IMR-90 (cell line): ENCODE measurements at places on chromosomes 7 and 10. TPM values are rescaled to one million over a fixed set of nuclear protein-coding genes. Genes with fewer than 3 reads are reported as not detected.
A peak's percentile ranks its signal among the peaks of the same experiment; 100 is the strongest.

- H3K4me3 ChIP-seq: no peak overlapping the region
- DNase-seq: no peak
- no peaks in the 10 kb centered on the region for H3K4me1 ChIP-seq
- no peaks in the 10 kb centered on the region for H3K36me3 ChIP-seq
Measured at GRCh38 chr10:71581376-71581775, 138.2 kb downstream of the C10orf105 start.

Gene ELFN1
- 1.6 and 2.2 TPM in 2 replicates for total RNA-seq

GRCh38 chr7:26428571-26428970 is 136.9 kb downstream of the SNX10 start:
- H3K27ac ChIP-seq: no peak overlapping the region
- H3K4me1 ChIP-seq: no peaks in the 10 kb centered on the region
- no peaks in the 10 kb centered on the region for H3K36me3 ChIP-seq
- no peak for DNase-seq
- no peak overlapping the region for H3K4me3 ChIP-seq

DNA sequence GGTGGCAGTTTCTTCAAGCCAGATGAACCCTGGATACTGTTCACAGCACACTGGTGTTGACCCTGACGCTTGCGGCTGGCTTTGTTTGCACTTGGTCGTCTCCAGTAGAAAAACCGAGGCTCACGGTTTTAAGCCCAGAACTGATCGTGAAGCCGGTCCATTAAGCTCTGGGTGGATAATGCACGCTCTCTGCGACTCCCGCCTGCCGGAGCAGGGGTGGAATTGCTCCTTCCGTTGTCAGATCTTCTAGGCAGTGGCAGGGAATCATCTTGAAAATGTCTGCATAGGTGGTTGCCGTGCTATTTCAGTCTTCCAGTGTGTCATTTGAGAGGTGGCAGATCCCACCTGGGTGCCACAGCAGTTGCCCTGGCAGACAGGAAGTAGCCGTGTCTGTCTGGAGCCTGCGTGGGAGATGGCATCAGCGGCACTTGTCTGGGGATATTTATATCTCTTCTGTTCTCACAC is 35.9 kb upstream of the AP5Z1 start:
- no peaks in the 10 kb centered on the region for H3K27me3 ChIP-seq
- H3K4me3 ChIP-seq: no peak overlapping the region
- H3K36me3 ChIP-seq: peaks cover 33% of the 10 kb centered on the region
- DNase-seq: peak; percentile 38

- H3K4me1 ChIP-seq: peaks cover 6% of the 10 kb centered on the region; the same call in 1 of the 2 replicates
- peak; percentile 18 for DNase-seq
- no peak overlapping the region for H3K27ac ChIP-seq
- no peaks in the 10 kb centered on the region for H3K36me3 ChIP-seq
Measured at GRCh38 chr10:28072573-28072972, 73.7 kb upstream of the ODAD2 start.

DNA sequence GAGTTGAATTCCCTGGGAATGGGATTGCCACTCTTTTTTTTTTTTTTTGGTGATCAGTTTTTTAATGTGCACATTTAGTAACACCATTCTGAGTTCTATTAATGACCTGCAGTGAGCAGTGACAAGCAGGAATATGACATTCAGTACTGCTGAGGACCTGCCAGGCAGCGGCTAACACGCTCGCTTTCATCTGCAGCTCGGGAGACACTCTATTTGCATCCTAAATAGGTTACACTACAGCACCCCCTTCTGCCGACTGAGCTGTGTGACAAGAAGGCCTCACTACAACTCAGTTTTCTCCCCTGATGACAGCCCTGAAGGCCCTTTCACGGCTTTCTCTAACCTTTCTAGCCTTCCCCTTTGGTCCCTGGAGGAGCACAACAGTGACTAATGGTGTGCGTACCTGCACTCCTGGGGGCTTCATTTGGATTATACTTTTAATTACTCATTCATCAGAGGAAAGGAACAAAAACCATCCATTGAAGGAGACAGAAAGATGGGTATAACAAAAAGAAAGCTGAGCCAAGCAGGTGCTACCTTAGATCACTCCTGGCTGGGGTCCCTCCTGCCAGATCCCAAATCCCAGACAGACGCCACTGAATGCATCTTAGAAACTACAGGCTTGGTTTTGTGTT is 872.4 kb downstream of the LRMDA start:
- DNase-seq: peak; percentile 71
- no peak overlapping the region for H3K4me3 ChIP-seq
- peaks cover 9% of the 10 kb centered on the region for H3K4me1 ChIP-seq

DNA sequence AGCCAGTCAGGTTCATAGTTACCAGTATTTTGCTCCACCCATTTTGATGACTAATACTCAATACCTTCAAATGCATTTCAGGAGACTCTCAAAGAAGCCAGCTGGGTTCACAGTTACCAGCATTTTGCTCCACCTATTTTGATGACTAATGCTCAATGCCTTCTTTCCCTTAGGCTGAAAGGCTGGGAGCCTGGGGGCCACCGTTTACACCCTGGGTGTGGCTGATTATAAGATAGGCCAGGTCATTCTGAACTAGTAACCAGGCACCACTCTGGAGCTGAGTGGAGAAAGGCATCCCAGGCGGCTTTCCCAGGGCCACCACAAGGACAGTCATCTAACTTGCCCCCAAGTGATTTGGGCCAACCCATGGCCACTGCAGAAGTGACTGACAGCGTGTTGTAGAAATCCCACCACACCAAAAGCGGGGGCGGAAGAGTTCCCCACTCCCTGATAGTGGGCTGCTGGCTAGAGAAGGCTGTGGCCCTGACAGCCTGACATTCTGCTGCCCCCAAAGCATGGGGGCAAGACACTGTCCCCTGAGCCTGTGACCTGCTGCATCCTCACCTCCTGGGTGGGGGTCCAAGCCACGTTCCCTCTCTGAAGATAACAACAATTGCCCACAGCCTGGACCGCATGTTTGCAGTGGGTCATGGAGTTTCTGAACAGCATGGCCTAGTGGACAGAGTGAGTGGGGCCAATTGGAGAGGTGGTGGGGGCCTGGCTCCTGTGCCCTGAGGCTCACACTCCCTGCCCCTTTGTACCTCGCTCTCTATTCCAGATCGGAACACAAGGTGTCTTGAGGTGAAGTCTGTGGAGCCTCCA is 23.0 kb upstream of the ZNF488 start:
- no peak overlapping the region for H3K27ac ChIP-seq
- H3K27me3 ChIP-seq: peaks cover 7% of the 10 kb centered on the region
- peak; percentile 73 for DNase-seq
- peaks cover 26% of the 10 kb centered on the region for H3K4me1 ChIP-seq
- H3K36me3 ChIP-seq: no peaks in the 10 kb centered on the region

Gene MORN4
- 3.2 and 3.3 TPM in 2 replicates for total RNA-seq

GRCh38 chr10:513393-513792 is 176.1 kb downstream of the DIP2C start:
- peaks cover 3% of the 10 kb centered on the region for H3K4me1 ChIP-seq
- H3K4me3 ChIP-seq: no peak overlapping the region
- no peak overlapping the region for H3K27ac ChIP-seq
- DNase-seq: no peak
- peaks cover 4% of the 10 kb centered on the region; the same call in 1 of the 2 replicates for H3K36me3 ChIP-seq

Gene CPXM2
- not detected in 2 replicates for total RNA-seq

- peaks cover 14% of the 10 kb centered on the region for H3K4me1 ChIP-seq
- no peak for DNase-seq
- no peak overlapping the region; the same call in 1 of the 2 replicates for H3K27ac ChIP-seq
- no peaks in the 10 kb centered on the region for H3K27me3 ChIP-seq
Measured at GRCh38 chr10:29470843-29471543, 163.8 kb downstream of the SVIL start.

DNA sequence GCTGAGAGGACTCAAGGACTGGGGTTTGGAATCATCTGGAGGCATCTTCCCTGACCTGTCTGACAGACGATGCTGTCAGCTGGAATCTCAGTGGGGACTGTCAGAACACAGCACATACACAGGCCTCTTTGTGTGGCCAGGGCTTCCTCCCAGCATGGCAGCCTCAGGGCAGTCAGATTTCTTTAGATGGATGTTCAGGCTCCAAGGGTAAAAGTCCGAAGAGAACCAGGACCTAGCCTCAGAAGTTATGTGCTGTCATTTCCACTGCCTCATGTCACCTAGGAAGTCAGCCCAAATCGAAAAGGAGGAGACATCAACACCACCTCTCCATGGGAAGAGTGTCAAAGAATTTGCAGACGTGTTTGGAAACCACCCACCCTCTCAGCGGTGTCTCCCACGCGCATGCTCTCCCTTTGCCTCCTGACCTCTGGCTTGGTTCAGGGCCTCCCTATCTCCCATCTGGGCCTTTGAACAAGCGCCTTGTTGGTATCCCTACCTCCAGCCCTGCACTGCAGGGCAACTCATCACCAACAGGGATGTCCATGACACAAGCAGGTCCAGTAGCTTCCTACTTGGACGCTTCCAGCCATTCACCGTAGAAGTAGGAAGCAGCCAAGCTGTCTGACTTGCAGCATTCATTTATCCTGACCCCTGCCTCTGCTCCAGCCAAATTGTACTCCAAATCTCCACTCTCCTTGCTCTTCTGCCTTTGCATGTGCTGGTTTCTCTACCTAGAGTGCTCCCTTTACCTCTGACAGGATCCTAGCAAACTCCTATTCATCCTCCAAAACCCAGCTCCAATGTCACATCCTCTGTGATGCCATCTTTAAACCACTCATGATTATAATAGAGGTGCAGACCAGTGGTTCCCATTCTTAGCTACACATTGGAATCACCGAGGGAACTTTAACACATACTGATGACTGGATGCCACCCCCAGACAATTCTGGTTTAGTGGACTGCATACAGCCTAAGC is 121.6 kb downstream of the OAT start:
- H3K27me3 ChIP-seq: no peaks in the 10 kb centered on the region
- H3K4me1 ChIP-seq: no peaks in the 10 kb centered on the region
- H3K4me3 ChIP-seq: no peak overlapping the region

DNA sequence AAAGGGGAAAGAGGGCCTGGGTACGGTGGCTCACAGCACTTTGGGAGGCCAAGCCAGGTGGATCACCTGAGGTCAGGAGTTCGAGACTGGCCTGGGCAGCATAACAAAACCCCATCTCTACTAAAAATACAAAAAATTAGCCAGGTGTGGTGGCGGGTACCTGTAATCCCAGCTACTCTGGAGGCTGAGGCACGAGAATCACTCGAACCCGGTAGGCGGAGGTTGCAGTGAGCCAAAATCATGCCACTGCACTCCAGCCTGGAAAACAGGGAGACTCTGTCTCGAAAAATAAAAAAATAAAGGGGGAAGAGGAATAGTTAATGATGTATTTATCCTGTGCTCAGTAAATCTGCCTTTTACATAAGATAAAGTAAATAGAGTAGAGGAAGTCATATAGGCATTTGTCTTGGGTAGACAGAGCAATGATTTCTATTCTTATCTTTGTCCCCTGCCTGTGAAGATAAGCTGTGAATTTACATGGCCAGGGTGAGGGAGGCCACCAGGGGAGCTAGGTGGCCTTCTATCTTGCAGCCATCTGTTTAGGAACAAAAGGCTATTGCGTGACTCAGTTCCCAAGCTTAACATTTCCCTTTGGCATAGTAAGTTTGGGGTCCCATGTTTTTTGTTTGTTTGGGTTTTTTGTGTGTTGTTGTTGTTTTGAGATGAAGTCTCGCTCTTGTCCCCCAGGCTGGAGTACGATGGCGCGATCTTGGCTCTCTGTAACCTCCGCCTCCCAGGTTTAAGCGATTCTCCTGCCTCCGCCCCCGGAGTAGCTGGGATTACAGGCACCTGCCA is 73.2 kb upstream of the GTF2I start:
- H3K27ac ChIP-seq: no peak overlapping the region
- peaks cover 19% of the 10 kb centered on the region for H3K4me1 ChIP-seq
- DNase-seq: no peak
- no peaks in the 10 kb centered on the region for H3K27me3 ChIP-seq
- H3K36me3 ChIP-seq: peaks cover 3% of the 10 kb centered on the region; the same call in 1 of the 2 replicates

GRCh38 chr10:74523199-74523598 is 303.2 kb upstream of the KAT6B start:
- no peak overlapping the region for H3K27ac ChIP-seq
- no peaks in the 10 kb centered on the region for H3K36me3 ChIP-seq
- DNase-seq: no peak
- H3K4me1 ChIP-seq: no peaks in the 10 kb centered on the region
- no peak overlapping the region for H3K4me3 ChIP-seq

Gene PAX4
- total RNA-seq: not detected in 2 replicates

DNA sequence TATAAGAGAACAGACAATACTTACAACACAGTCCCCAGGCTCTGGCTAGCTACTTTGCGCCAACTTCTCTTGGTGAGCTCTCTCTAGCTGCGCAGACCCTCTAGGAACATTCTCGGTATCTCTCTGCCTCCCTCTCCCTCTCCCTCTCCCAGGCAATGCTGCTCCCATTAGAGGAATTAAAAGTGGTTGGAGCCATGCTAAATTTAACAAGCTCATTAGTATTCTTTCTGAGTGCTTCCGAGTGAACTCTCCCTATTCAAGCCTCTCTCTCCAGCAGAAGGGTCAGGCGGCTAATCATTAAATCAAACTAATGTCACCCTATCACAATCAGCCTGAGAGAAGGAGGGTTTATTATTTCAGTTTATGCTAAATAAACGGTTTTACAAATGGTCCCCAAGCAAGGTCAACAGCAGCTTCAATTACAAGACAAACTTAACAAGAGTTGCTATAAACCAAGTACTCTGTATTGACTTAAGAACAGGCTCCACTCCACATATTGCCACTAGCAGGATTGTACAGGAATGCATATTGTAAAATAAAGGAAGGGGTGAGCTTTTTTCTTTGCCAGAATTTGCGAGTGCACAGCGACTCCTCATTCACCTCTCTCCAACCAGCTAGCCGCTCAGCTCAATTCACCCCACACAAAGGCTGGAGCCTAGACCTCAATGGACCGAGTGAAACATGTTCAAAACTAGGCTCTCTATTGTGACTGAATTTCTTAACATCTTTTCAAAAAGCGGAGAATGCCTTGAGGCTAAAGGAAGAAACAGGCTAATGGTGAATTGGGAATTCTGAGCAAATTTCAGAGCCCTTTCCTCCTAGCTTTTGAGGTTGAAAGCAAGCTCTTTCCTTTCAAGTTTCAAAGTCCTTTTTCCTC is 84.4 kb downstream of the GLI3 start:
- peaks cover 9% of the 10 kb centered on the region; the same call in 1 of the 2 replicates for H3K4me1 ChIP-seq
- H3K27ac ChIP-seq: no peak overlapping the region
- peaks cover 2% of the 10 kb centered on the region; the same call in 1 of the 2 replicates for H3K36me3 ChIP-seq
- no peaks in the 10 kb centered on the region for H3K27me3 ChIP-seq
- no peak overlapping the region for H3K4me3 ChIP-seq

GRCh38 chr7:1227814-1228544 is 4.7 kb upstream of the UNCX start:
- peaks cover 2% of the 10 kb centered on the region; the same call in 1 of the 2 replicates for H3K4me1 ChIP-seq
- peaks cover 91% of the 10 kb centered on the region for H3K27me3 ChIP-seq
- H3K36me3 ChIP-seq: no peaks in the 10 kb centered on the region
- no peak overlapping the region for H3K27ac ChIP-seq
- H3K4me3 ChIP-seq: no peak overlapping the region

Gene KCP
- not detected in 2 replicates for total RNA-seq

- no peaks in the 10 kb centered on the region for H3K36me3 ChIP-seq
- H3K27me3 ChIP-seq: no peaks in the 10 kb centered on the region
- peaks cover 9% of the 10 kb centered on the region for H3K4me1 ChIP-seq
- no peak overlapping the region for H3K27ac ChIP-seq
- no peak overlapping the region for H3K4me3 ChIP-seq
Measured at GRCh38 chr7:80140388-80140787, 5.8 kb downstream of the GNAI1 start.

Gene HOXA10
- total RNA-seq: 0.18 and 0.28 TPM in 2 replicates

- no peaks in the 10 kb centered on the region for H3K27me3 ChIP-seq
- peaks cover 2% of the 10 kb centered on the region; the same call in 1 of the 2 replicates for H3K4me1 ChIP-seq
Measured at GRCh38 chr7:5050676-5051075, 5.0 kb downstream of the RBAK start.

Gene FAM170B
- total RNA-seq: not detected in 2 replicates

Gene CCL26
- not detected in 2 replicates for total RNA-seq
